Stimulated activated CD4-positive, alpha-beta T cell treated with anti-CD3 and anti-CD28 coated beads, Interleukin-1b, Interleukin-23, amount 100 ng/mL, for 1 hour (primary cell): ENCODE measurements at places on chromosomes 11 and 22.

DNA sequence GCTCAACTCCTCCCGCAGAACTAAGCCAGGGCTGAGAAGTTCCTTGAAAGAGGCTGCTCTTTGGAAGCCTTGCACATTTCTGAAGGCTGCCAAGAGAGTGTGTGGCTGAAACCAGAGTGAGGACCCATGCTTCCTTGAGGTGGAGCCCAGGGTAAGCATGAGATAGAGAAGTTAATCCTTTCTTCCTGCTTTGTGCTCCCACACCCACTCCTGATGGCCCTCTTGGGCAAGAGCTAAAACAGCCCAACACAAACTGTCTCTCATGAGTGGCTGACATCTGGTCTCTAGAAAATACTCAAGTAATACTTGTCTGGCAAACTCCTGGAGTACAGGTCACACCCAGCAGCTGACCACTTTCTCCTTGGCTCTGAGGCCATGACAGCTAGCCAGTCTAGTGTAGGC, 523.7 kb downstream of the INSC start:
- no peak for DNase-seq

DNA sequence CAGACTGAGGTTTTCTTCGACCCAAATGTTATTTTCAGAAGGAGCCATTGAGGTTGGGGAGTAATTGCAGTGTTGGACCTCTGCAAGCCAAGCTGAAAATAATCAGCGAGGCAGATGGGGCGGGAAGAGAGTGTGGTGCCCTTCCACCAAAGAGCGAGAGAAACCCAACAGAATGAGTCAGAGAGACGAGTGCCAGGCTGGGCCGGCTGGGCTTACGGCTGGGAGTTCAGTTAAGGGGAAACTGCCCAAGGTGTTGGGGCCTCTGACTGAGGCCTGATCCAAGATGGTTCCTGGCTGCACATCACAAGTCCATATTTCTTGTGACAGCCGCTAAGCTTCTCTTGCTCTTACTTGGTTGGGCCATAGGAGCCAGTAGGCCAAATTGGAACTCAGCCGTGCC, 30.4 kb upstream of the CREB3L1 start:
- DNase-seq, result no peak

- DNase-seq, result no peak
Measured at GRCh38 chr22:19501897-19502447, 22.2 kb downstream of the CLDN5 start.

- DNase-seq, result no peak
Measured at GRCh38 chr22:26259510-26259909, 90.2 kb downstream of the SEZ6L start.

DNA sequence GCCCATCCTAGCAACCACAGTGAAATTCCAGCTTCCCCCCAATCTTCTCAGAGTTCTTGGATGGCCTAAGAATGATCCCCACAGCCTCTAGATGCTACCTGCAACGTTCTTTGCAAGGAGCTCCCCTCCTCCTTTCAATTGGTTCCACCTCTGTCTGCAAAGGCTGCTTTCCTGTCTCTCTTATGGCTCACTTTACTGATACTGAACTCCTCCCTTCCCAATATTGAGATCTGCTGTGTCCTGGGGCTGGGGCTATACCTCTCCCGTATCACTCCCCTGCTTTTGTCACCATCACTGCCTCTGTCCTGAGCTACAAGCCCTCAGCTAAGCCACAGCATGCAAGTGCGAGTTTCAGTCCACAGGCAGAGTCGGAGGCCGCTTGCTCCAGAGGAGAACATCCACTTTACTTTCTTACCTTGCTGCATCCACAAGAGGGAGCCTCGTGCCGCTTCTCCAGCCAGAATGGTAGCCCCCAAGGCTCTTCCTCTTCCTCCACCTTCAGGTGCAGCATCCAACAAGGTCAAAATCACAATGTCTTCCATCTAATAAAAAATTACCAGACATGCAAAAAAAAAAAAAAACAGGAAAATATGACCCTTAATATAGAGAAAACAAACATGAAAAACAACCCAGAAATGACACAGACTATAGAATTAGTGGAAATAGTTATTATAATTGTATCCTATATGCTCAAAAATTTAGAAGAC, 48.6 kb upstream of the TMEM45B start:
- DNase-seq, result no peak
